ENCODE measurements at places on chromosomes 1 and 21. TPM values are rescaled to one million over a fixed set of nuclear protein-coding genes. Genes with fewer than 3 reads are reported as not detected.

GRCh38 chr1:158255656-158256055 is 1.4 kb downstream of the CD1A start:
- DNase-seq: no peak

DNA sequence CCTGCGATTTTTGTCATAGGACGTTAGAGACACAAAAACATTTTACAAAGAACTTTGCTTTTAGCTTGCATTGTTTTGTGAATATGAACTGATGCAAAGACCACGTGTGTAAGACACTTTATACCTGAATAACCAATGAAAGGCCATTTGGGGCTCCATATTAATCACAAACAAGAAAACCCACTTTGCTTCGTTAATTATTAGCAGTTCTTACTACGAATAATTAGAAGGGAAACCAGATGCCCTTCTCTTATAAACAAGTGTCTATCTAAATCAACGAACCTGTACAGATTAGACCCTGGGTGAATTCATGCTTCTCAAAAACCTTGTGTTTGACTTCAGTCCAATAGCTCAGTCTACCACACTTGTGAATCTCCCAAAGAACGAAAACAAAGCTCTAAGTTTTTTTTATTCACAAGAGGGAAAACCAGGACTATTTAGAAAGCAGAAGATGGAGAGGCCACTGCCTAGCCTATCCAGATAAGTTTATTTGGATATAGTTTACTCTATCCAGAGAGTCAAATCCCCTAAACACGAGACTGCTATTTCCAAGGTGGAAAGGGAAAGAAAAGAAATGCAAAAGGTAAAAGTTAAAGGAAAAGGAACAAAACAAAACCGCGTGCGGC is 897 bp downstream of the CYYR1 start:
- no peak for DNase-seq

DNA sequence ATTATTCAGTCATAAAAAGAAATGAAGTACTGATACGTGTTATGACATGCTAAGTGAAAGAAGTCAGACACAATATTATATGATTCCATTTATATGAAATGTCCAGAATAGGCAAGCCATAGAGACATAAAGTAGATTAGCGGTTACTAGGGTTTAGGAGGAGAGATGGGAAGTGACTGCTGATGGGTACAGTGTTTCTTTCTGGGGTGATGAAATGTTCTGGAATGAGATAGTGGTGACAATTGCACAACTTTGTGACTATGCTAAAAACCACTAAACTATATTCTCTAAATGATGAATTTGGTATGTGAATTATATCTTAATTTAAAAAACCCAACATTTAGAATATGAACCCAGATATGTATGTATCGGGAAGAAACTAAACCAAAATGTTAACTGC is 27.6 kb downstream of the IPP start:
- DNase-seq: peak; percentile 51

RPE65 gene
- total RNA-seq: not detected

DNA sequence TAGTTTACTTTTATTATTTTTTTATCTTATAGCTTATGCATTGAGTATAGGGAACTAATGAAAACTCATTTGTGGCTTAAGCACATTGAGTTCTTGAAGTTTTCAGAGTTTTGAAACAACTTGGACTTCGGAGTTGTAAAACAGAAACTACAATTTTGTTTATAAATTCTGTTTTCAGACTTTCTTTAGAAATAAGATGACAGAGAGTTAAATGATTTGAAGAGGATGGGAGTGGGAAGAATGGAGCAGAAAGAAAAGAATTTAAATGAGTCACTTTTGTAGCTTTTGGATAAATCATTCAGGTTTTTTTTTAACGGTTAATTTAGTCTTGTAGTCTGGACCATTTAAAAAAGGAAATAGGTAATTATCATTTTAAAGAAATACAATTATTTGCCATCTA is 32.3 kb downstream of the INKA2 start:
- no peak for DNase-seq
